ENCODE measurements at places on chromosomes 16 and 17. TPM values are rescaled to one million over a fixed set of nuclear protein-coding genes. Genes with fewer than 3 reads are reported as not detected.

- DNase-seq, result no peak
These were observed 8.9 kb upstream of the C16orf74 start for GRCh38 chr16:85759631-85760419.

GRCh38 chr17:2710803-2711607, 559 bp downstream of the CLUH start:
- no peak for DNase-seq

DNA sequence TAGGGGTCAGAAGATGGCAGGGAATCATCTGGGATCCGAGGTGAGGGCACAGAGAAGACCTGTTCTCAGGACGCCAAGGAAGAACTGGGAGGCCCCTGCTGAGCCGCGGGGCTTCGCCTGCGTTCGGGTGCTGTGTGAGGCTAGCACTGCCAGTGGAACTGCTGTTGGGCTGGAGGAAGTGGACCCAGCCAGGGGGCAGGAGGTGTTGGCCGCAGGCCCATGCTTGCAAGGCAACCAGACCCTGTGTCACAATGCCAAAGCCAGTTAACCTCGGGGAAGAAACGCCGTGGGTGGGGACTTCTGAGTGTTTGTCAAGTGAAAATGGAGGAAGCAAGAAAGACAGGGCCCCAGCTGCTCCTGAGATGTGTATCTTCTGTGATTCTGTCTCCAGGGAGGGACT, 185.5 kb downstream of the LGALS9B start:
- no peak for DNase-seq

DNA sequence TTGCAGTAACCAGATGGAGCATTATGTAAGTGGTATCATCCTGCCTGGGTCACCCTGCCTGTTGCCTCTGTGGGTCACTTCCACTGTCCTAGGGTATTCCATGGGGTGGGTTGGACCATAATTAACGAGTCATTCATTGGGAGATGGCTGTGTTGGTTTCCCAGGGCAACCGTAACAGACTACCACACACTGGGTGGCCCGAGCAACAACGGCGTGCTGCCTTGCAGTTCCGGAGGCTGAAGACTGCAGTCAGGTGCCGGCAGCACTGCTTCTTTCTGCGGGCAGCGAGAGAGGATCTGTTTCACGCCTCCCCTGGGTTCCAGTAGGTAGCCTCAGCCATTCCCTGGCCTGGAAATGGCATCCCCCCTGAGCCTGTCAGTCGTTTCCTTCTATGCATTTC, 28.9 kb upstream of the CMIP start:
- no peak for DNase-seq

DNA sequence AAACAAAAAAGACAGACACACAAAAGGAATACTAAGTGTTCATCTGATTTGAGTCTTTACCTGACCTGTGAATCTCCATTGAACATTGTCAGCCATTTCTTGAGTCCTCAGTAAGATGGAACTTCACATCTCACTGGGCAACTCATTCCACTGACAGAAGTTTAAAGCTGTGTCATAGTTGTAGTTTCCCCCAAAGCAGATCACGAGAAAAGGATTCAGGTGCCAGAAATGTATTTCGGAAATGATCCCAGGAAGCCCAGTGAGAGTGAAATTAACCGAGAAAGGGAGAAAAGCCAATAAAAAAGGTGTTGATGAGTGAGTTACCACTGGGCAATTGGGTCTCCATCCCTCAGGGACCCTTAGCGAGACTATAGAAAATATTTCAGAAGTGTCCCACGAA, 6.5 kb downstream of the CHD9 start:
- DNase-seq, result no peak

CCL18 gene
- 3.6 TPM for total RNA-seq

UNC45B gene
- 131 TPM for total RNA-seq
